ENCODE measurements at places on chromosomes 13 and 19. TPM values are rescaled to one million over a fixed set of nuclear protein-coding genes. Genes with fewer than 3 reads are reported as not detected.

Gene LIPE
- total RNA-seq: 3.7 TPM

Gene ZNF100
- total RNA-seq: 5.9 TPM

Gene EDNRB
- 1.7 TPM for total RNA-seq

Gene PSG2
- not detected for total RNA-seq

Gene RNF17
- total RNA-seq: not detected

Gene NEK3
- total RNA-seq: 10.4 TPM

Gene KLF2
- 13.7 TPM for total RNA-seq

Gene FFAR1
- not detected for total RNA-seq

Gene FAM124A
- 0.05 TPM for total RNA-seq

Gene KASH5
- not detected for total RNA-seq

Gene NEK5
- not detected for total RNA-seq

All from myocyte (in vitro differentiated cells).